ENCODE measurements at places on chromosomes 13 and 19.

- DNase-seq: no peak
These were observed 74.5 kb downstream of the NBEA start for GRCh38 chr13:35016362-35017112.

DNA sequence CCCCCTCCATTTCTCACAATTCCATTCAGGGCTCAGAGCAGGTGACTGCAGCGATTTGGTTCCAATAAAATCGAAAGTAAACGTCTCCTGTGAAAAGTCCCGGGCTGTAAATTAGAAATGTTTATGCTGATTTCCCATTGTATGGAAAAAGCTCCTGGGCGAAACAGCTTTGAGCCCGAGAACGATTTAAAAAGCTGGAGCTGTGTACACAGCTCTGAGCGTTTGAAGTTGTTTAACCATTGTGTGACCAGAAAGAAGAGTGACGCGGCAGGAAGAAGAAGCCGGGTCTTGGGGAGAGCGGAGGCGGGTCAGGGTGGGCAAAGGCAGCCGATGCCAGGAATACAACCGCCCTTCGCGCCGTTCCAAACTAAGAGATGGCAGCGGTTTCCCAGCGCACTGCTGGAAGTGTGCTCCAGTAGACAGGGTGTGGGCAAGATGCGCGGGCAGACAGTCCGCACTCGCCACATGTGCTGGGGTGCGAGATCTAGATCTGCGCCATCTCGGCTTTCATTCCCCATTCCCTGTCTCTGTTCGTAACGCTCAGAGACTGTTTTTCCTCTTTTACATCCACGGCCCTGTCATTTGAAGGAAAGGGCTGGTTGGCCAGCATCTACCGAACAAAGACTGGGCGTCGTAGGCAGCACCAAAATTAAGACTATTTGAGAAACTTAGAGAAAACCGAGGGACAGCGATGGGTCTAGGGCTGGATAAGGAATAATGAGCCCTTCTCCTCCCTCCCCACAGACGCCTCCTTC lies 960 bp upstream of the GSX1 start:
- DNase-seq: no peak

DNA sequence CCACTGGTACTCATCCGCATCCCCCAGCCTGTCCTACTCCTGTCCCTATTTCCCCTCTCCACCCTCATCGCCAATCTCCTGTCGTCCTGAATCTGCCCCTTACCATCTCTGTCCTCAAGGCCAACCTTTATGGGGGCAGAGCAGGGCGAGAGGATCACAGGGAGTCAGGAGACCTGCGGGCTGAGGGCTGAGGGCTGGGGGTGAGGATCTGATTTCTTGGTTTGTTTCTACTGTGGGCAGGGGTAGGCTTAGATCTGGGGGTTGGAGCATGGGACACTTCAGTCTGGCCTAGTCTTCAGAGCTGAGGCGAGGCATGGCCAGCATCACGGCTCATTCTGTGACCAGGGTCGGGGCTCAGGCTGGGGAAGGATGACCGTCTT lies 16.5 kb upstream of the ERCC1 start:
- no peak for DNase-seq

GRCh38 chr19:1362387-1363257 lies 21.1 kb upstream of the NDUFS7 start:
- no peak for DNase-seq

DNA sequence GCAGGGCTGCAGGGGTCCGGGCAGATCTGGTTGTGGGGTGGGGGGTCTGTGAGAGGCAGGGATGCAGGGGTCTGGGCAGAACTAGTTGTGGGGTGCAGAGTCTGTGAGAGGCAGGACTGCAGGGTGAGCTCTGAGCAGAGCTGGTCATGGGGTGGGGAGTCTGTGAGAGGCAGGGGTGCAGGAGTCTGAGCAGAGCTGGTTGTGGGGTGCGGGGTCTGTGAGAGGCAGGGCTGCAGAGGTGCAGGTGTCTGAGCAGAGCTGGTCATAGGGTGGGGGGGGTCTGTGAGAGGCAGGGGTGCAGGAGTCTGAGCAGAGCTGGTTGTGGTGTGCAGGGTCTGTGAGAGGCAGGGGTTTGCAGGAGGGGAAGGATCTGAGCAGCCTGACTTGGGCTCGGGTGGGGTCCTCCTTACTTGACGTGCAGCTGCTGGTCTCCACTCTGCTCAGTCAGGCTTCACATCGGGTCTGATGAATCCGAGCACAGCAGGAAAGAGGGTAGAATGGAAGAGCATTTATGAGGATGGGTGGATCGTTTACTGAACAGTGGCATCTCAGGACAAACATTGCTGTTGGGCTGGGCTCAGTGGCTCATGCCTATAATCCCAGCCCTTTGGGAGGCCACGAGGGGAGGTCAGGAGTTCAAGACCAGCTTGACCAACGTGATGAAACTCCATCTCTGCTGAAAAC lies 31.2 kb downstream of the IGFL2 start:
- no peak for DNase-seq

DNA sequence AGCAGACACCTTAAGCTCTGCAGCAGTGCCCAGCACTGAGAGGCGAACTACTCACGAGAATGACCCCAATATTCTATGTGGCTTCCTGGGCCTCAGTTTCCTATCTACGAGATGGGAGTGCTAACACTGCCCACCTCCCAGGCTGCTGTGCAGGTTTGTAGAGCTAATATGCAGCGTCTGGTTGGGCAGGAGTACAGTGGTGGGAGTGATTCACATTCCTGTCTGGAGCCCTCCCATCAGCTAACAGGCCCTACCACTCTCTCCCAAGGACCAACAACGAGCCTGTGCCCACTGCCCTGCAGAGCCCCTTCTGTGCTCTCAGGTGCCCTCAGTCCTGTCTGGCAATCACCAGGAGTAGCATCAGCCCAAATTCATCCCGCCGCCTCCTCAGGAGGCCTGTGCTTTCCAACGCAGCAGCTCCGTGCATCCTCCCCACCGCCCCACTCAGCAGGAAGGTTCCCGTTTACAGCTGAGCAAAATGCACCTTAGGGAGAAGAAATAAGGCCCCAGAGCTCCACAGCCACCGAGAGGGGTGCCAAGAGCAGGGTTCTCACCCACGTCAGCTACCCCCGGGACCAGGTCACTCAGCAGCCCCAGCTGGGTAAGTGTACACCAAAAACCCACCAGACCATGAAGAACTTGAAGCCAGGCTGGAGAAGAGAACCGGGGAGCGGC lies 6.6 kb downstream of the AKT2 start:
- no peak for DNase-seq

DNA sequence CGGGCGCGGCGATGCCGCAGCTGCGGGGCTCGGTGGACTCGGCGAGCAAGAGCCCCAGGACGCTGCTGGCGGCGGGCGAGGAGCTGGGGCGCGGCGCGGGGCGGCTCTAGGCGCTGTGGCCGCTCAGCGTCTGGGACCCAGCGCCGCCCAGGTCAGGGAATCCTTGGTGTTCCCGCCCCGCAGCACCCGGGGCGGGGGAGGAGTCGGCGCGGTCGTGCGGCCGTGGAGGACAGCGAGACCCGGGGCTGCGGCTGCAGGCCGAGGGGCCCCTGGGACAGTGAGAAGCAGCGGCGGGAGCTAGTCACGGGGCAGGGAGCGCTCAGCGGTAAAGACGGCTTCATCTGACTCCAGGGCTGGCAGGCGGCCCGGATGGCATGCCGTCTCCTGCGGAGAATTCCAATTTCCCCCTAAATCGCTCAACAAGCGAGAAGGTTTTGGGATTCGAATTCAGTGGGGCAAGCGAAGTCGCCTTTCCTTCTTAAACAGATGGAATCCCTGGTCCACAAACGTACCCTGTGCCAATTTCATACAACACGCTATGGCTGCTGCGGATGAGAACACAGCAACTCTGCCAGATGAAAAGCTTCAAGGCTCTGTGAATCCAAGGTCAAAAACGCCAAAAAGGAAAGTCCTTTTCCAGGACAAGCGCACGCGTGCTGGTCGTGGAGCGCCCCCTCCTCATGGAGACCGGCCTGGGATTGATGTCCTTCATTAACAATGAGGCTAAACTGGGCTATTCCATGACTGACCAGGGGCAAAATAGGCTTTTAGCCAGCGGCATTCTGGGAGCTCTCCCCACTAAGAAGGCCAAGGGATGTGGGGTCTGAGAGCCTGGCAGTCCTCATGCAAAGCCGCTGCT lies 4.2 kb upstream of the ZSCAN4 start:
- peak; percentile 51 for DNase-seq

DNA sequence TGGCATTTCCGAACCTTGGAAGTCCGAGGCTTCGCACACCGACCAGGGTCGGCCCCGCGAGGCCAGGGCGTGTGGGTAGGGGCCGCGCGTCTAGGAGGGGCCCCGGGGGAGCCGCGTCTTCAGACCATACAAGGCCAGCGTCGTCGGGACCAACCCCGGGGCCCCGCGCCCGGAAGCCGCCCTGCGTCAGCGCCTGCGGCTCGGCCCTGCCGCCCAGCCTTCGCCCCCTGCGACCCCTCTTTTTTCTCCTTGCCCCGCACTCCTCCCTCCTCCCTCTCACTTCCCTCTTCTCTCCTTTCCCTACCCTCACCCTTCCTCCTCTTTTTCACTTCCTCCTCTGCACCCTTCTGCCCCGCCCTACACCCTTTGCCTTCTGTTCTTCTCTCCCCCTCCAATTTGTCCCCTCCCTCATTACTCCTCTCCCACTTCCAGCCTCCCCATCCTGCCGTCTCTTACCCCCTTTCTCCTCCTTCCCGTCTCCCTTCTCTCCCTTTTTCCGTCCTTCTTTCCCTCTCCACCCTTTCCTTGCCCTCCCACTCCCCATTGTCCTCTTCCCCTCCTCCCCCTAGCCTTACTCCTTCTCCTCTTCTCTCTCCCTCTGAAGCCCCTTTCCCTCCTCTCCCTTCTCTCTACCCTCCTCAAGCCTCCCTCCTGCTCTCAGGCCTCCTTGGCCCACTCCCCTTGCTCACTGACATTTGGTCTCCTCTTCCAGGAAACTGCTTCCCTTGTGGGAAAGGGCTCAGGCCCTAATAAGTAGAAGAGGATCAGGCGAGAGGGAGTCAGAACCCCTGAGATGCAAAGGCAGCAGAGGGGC lies 2.2 kb upstream of the PLEKHG2 start:
- peak; percentile 72 for DNase-seq

- peak; percentile 57 for DNase-seq
These were observed 14.2 kb upstream of the LATS2 start for GRCh38 chr13:21075379-21076249.

DNA sequence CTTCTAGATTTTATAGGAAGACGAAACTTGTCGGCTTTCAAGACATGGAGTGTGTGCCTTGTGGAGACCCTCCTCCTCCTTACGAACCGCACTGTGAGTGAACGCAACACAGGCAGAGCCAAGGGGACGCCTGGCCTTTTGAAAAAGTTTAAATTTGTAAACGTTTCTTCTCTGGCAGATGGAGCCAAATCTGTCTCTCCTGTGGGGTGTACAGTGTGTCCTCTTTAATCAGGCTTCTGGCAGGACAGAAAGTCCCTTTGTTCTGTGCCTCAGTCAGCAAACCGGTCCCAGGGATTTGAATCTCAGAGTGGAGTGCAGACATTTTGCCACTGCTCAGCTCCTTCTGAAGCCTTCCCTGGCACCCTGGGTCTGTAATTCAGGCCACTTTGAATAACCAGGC lies 56.5 kb downstream of the TNFRSF19 start:
- no peak for DNase-seq

GRCh38 chr19:56993851-56994250 lies 125.9 kb upstream of the USP29 start:
- DNase-seq: no peak

GRCh38 chr19:34273121-34273520 lies 18.8 kb downstream of the GARRE1 start:
- DNase-seq: no peak

DNA sequence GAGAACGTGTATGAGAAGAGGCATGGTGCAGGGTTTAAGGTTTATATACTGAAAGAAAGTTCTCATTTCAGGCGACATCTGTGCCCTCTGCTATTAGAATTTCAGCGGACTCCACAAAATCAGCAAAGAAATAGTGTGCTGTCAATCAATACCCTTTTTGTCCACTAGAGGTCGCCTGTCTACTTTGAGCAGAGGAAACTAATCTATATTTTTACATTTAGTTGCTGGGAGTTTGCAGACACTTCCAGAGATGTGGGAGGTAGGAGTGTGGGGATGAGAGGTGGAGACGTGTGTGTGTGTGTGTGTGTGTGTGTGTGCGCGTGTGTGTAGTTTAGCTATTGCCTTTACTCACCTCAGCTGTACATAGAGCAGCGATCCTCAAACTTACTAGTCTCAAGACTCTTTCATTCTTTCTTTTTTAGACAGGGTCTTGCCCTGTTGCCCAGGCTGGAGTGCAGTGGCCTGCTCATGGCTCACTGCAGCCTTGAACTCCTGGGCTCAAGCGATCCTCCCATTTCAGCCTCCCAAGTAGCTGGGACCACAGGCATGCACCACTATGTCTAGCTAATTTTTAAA lies 9.7 kb downstream of the INAFM1 start:
- peak; percentile 76 for DNase-seq

DNA sequence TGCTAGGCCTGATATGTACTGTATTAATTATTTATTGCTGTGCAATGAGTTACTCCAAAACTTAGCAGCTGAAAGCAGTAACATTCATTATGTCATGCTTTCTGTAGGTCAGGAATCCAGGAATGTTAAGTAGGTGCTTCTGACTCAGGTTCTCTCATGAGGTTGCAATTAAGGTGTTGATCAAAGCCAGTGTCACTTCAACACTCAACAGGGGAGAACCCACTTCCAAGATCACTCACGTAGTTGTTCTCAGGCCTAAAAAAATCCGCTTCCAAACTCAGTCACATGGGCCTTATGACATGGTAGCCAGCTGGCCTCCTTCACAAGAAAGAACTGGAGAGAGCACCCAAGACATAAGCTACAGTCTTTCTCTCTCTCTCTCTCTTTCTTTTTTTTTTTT lies 211.1 kb upstream of the NBEA start:
- DNase-seq: no peak

DNA sequence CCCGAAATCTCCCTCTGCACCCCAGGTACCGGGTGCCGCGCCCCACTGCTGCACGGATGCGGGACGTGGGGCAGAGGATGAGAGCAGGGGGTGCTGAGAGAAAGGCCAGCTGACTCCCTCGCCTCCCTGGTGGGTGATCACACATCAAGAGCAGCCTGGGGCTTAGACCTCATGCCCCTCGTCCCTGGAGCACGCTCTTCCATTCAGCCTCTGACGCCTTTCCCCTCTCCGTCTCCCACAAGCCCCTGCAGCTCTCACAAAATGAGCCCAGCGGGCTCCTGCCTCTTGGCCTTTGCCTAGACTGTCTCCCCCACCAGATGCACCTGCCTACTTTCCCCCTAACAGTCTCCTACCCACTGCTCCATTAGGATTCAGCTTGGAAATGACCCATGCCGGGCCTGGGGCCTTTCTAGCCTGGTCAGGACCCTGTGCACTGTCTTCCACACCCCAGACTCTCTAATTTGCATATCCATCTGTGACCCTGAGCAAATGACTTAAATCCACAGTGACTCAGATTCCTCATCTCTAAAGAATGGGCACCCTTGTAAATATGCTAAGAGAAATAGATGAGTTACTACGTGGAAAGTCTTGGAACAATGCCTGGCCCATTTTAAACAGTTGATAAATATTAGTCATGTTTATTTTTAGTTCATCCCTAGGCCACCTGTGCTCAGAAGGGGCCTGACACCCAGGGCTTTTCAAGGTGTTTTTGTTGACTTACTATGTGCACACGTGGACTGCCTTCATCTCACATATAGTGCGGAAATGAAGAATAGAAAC lies 582 bp upstream of the PTPRH start:
- no peak for DNase-seq

DNA sequence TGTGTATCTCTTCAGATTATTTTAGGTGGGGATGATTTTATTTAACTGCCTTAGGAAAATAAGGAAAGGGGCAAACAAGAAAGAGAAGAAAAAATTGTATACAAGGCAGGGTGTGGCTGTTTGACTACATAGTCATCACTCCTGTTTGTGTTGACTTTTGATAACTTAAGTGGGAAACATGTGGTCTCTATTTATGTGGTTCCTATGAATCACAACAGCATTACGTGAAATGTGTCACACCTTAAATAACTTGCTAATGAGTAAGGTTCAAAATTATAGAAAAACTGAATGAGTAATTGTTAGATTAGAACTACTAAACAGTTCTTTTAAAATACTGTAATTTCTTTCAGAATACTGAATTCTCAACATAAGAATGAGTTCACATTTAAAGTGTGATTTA lies 69.3 kb downstream of the LMO7 start:
- no peak for DNase-seq
